ENCODE measurements at places on chromosomes 1 and 21.

DNA sequence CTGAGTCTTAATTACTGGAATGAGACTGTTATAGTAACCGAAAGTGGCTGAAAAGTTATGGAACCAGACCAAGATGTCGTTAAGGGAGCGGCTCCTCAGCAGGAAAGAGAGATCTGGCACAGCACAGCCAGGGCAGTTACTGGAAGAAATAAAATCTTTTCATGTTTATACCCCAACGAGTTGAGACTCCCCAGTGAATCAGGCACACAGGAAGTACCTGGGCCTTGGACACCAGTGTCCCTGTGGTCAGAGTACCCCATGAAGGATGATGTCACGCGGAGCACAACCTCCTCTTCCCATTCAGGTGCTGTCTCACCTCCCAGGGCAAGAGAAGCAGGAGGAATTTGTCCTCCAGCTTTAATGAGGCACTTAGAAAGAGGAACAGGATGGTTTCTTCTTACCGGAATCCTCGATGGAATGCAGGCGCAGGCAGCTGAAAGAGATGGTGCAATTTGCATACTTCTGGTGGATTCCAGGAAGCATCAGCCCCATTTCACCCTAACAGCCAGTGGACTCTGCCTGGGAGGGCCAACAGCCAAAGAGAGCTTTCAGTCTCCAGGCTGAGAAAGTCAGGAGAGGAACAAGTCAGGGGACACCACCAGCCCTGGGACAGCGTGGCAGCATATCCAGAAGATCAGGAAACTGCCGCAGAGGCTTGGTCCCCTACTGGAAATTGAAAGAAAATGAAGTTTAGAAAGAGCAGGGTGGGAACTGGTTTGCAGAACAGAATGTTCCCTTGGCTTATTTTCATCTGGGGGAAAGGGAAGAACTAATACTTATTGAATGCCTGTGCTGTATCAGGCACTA, 35.9 kb upstream of the CTTNBP2NL start:
- peak; percentile 18 for DNase-seq

DNA sequence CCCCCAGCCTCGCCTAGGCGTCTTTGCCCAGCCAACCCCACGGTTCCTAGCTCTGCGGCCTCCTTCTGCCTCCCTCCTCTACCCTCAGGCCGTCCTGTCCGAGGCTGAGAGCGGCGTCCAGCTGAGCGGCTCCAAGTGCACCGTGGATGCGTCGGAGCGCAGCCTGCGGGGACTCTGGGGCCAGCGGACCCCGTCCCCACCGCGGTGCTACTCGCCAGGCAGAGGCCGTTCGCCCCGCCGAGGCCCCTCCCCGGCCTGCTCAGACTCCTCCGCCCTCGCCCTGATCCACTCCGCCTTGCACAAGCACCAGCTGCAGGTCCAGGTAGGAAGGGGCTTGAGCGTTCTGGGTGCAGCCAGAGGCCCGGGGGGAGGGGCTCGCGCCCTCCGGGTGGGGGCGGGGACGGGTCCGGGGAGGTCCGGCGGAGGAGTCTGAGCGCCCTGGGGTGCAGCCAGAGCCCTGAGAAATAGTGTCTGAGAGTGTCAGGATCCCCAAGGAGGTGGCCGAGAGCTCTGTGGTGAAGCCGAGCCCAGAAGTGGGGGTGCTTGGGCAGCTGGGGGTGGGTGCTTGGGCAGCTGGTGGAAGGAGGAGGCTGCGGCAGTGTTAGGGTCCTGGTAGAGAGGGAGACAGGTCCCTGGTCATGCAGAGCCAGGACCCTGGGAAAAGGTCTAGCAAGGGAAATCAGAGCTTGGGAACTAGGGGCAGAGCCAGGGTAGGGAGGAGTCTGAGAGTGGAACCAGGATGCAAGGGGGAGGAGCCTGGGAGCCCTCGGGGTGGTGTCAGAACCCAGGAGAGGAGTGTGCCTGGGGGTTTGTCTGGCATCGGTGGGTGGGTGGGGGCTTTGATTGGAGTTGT, 3.2 kb upstream of the NBPF3 start:
- no peak for DNase-seq

DNA sequence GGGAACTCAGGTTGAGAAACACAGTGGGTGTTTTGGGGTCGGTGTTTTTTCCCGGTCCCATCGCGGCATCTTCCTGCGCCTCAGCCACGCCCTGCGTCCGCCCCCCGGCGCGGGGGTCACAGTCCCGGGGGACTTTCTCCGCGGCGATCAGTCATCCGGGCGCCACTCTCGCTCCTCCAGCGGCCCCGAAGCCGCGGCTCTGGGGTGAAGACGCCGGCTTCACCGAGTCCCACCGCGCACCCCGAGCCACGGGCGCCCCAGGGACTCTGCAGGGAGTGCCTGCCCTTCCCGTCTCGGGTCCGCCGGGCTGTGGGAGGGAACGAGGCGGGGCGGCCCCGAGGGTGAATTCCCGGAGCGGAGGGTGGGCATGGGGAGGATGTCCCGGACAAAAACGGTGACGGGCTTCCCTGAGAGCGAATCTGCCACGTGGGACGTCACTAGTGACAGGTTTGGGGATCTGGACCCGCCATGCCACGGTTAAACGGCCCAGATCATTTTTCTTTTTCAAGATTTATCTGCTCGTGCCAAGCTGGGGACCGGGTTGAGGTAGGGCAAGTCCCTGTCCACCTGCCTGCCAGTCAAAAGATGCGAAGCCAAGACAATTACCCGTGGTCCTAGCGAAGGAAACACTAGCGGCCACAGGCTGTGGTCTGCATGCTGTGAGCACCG, 717 bp upstream of the BATF3 start:
- DNase-seq = no peak

- no peak for DNase-seq
Observed at GRCh38 chr1:209208648-209209047, 374.9 kb upstream of the CAMK1G start.

DNA sequence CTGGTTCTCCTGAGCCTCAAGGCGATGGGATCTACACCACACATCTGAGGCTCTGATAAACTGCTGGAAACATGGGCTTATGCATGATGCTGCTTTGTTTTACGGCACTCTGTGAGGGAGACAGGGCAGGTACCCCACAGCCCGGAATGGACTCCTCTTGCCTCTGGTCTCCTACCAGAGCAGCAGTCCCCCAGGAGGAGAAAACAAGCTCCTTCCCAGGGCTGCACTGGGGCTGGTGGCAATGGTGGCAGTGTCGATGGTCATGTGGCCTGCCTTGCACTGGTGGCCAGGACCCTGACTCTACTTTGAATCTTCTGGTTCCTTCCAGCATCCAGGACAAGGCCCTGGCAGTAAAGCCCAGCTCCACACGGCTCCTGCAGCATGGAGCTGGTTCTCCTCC, 79.4 kb downstream of the TOMM20 start:
- DNase-seq = no peak

DNA sequence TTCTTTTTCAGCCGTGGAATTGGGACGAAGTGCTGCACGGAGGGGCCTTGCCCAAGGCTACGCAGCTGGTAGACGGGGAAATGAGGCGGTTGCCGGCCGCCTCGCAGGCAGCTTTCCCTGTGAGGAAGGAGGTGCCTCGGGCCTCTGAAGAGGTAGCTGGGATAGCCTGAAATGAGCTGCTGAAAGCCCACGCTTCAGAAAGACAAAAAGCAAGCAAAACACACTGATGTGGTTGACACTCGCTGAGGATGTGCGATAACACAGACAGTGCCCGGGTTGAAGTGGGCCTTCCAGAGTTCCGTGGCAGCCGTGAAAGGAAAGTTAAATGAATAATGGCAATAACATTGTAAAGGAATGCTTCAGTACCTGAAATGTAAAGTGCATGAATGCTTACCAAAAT, 47.2 kb downstream of the S1PR1 start:
- DNase-seq = no peak
